Stimulated activated CD8-positive, alpha-beta memory T cell treated with anti-CD3 and anti-CD28 coated beads, Interleukin-4, amount 100 ng/mL, for 1 hour (primary cell): ENCODE measurements at places on chromosomes 6 and 20.

- no peak for DNase-seq
Observed at GRCh38 chr20:10769700-10770099, 95.9 kb upstream of the JAG1 start.

GRCh38 chr6:119614138-119614537 is 264.6 kb upstream of the MAN1A1 start:
- DNase-seq, result no peak

DNA sequence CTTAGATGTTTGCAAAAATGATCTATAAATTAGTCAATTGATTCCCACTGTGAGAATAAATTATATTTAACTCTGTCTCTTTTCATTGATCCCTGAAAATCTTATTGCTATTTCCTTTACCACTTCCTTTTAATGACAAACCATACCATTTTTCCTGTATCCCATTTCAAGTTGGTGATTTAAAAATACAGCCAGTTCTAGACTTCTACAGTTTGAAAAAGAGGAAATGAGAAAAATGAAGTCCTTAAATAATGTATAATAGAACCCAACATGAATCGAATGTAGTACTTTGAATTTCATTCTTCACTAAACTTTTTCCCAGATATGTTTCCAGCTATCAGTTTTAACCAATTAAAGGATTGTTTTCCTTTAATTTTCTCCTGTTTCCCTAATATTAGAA is 29.5 kb upstream of the SDHAF4 start:
- DNase-seq, result no peak

- no peak for DNase-seq
Observed at GRCh38 chr6:16359563-16359962, 121.2 kb downstream of the GMPR start.

GRCh38 chr20:9999645-10000044 is 35.1 kb upstream of the ANKEF1 start:
- DNase-seq, result no peak

DNA sequence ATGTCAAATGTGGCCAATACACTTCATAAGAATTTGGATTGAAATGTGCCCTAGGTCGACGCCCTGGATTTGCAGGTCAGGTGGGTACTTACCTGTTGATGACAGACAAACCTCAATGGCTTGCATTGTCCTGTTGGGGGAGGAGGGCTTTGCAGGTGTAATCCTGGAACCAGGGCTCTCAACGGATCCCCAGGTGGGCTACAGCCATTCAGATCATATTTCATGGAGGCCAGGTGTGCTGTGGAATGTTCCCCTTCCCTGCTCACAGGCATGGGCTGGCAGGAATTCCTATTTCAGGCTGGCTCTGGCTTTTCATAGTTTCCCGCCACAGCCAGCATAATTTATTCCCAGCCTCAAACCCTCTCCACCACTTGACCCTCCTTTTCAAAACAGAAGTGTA is 254.7 kb downstream of the SMOC2 start:
- no peak for DNase-seq

DNA sequence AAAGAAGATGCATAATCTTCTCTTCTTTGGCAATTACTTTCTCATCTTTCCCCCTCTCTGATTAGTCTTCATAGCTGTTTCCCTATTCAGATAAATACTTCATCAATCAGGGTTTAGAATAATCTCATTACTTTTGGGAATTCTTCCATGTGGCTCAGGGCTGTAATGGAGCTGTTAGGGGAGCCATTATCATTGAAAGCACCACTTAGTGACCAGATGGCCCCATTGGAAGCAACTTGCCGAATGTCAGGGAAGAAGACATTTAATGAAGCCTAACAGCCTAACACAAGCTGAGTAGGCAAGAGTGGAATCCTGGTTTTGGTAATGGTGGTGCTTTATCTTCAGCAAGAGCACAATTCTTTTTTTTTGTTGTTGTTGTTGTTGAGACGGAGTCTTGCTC is 45.0 kb downstream of the TIAM2 start:
- DNase-seq, result no peak

DNA sequence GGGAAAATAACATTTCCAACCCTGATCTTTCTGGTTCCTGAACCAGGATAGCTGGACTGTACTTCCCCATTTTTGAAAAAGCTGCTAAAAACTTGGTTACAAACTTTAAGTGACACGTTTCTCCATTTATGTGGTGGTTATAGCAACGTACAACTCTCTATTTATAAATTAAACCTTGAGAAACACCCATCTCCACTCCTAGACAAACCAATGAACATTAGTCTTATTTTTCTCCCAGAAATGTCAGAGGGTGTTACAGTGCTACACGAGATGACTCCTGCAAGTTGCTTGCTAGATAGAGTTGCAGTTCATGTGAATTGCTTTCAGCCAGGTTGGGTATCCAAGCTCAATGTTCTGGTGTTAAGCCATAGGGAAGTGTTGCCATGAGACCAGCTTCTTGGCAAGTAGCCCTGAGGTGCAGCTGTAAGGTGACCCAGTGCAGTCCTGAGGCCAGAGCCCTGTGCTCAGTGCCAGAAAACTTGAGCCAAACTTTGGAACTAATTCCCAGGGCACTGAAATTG is 51.3 kb upstream of the REV3L start:
- DNase-seq, result no peak

DNA sequence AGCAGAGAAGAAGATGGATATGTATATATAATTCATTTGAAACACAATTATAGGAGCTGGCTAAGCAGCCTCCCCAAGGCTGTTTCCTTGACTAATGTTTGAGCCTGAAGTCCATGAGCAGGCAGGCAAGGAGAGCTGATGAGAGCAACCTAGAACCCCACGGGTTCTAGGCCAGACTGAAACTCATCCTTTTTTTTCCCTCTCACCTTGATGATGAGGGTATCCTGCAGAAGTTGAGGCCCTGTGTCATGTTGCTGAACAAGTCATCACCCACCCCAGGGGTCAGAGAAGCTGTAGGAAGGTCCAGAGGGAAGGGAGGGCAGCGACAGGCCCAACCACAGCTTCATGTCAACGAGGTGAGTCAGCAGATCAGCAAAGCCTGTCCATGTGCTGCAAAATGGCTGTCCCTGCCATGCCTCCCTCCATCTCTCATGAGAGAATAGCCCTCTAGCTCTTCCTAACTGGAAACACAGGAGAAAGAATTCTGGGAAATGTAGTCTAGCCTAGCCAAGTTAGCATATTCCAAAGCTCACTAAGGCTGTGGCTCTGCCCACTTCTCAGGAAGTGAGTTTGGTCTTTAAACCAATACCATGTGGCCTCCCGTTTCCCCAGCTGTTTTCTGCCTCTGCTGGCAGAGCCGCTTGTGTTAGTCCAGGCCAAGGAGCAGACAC is 91.3 kb upstream of the DTNBP1 start:
- no peak for DNase-seq

DNA sequence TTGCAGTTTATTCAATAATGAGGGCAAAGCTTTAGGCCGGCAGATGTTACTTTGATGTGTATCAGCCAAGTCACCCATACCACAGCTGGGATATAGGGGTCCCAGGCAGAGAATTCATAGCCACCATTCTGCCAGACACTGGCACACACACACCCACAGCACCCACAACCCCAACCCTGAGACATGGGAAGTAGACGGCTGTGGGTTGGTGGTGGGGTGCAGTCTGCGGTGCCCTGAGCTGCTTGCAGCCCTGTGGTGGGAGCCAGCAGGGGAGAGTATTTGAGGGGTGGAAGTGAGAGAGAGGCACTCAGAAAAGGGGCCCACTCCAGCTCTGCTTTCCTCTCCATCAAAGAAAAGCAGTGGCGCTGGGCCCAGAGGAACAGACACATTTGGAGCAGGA is 125.3 kb downstream of the FOXO3 start:
- DNase-seq, result no peak

GRCh38 chr6:155267411-155267810 is 3.6 kb downstream of the CLDN20 start:
- DNase-seq, result no peak

DNA sequence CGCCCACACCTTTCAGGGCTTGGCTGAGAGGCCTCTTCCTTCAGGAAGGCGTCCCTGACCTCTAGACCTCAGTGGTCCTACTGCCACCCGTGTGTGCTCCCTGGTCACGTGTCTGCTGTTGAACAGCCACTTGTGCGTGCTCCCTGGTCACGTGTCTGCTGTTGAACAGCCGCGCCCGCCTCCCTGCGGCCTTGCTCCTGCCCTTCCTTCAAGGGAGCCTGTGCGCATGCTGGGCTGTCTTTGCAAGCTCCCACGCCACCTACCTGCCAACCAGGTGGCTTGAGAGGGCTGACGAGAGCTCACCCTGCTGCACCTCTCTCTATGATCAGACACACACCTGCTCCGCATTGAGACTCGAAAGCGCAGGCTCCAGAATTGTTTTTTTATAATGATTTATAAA is 179.3 kb downstream of the BMP7 start:
- no peak for DNase-seq

- no peak for DNase-seq
Observed at GRCh38 chr6:142155895-142156757, 9.1 kb downstream of the VTA1 start.

GRCh38 chr6:17281497-17282481 is 628 bp downstream of the RBM24 start:
- DNase-seq, result no peak

DNA sequence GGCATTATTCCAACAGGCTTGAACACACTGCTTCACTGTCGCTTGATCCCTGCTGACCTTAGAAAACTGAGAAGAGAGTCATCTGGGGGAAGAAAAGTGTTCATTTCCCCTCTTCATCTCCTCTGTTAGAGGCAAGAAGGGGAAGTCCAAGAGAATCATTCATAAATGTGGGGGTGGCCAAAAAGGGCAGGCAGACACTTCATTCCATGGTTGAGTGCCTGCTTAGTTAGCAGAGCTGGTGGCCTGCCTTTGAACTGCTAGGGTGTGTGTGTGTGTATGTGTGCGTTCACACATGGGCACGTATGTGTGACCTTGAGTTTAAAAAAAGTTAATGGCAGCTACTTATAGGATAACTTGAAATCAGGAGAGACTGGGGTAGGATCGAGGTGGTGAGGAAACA is 39.4 kb upstream of the RFPL4B start:
- DNase-seq, result no peak

GRCh38 chr6:50653253-50653652 is 60.1 kb upstream of the TFAP2D start:
- no peak for DNase-seq

DNA sequence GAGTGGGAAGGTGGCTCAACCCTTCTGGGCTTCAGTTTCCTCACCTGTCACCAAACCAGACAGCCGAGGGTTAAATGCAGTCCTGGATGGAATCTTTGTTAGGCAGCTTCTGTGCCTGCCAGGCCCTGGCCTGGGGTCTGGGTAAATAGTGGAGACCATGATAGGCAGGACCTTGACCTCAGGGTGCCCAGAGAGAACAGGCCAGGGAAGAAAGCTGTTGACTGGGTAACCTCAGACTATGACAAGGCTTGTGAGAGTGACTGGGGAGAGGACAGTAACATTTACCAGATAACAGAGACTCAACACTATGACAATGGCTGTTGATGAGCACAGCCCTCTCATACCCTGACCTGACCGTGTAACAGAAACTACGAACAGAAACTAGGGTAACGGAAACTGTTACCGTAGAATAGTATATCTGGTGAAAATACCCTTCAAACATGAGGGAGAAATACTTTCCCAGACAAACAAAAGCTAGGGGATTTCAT is 218.3 kb downstream of the PREX1 start:
- no peak for DNase-seq

DNA sequence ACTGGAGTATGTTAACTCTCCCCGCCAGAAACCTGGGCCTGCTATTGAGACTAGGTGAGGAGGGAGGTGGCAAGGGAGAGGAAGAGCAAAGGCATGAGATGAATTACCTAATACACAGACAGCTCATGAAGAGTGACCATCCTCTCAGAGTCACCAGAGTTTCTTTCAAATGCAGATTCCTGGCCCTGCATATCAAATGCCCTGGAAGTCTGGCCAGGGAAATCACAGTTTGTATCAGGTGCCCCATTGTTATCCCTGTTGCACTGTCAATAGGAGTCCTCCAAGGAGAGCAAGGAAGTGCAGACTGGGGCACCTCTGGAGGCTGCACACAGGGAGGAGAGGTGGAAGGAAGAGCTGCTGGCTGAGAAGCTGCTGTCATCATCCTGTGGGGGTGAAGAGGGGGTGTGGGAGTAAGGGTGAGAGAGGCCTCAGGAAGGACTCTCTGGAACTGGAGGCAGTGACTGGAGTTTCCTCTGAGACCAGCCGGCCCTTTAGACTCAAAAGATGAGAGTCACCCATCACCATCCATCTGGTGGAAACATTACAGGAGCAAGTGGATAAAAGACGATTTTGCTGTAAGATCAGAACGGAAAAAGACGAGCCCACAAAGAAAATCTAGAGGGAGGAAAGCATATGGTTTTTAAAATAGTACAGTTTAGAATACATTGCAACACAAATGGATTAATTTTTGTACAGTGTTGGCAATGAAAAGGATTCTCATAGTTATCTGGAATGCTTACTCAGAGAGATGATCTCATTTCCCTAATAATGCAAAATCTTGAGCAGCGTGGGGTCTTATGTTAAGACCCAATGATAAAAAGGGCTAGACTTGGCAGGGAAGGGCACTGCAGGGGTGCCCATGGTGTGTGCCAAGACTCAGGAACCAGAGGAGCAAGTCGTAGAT is 268.1 kb downstream of the UST start:
- no peak for DNase-seq

DNA sequence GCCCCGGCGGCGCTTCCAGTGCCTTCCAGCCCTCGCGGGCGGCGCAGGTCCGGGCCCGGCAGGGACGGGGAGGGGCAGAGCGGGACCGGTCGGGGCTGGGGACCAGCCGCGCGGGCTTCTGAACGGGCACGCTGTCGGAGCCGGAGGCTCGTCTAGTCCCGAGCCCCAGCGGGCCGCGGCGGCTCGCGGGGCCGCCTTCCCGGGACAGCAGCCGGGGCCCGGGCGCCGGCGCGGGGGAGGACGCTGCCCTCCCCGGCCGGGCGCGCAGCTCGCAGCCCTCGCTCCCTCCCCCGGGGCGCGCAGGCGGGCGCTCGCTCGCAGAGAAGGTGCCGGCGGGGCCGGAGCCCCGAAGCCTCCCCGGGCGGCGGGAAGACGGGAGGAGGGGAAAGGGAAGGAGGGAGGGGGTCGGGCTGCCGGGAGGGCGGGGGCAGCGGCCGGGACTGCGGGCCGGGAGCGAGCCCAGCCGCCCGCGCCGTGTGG is 696 bp upstream of the SIRPA start:
- DNase-seq, result no peak

DNA sequence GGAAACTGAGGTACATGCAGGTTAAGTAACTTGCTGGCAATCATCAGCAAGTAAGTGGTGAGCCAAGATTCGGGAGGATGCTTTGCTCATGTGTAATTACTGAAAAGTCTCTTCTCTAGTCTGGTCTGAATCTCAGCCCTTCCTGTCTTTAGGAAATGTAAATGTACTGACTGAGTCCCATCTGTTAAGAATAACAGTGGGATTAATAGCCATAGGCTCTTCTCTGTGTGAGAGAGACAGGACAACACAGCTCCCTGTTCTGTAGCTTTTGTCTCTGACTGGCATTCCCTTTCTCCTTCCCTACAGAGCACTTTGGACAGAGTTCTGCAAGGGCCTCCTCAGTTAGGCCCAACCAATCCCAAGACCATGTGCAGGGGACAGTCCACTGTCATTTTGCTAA is 131.3 kb upstream of the OGFRL1 start:
- DNase-seq, result no peak

GRCh38 chr20:49345524-49345923 is 67.7 kb upstream of the ZNFX1 start:
- no peak for DNase-seq
